Inflammatory macrophage (primary cell): ENCODE measurements at places on chromosomes 11 and 22.

GRCh38 chr11:123576501-123576900 lies 77.9 kb downstream of the SCN3B start:
- DNase-seq, result no peak

- DNase-seq, result no peak
Measured at GRCh38 chr11:133337193-133337592, 195.1 kb downstream of the OPCML start.

- no peak for DNase-seq
Measured at GRCh38 chr11:35786188-35786587, 123.6 kb downstream of the TRIM44 start.

GRCh38 chr11:2771758-2772466 lies 72.1 kb upstream of the KCNQ1OT1 start:
- no peak for DNase-seq

DNA sequence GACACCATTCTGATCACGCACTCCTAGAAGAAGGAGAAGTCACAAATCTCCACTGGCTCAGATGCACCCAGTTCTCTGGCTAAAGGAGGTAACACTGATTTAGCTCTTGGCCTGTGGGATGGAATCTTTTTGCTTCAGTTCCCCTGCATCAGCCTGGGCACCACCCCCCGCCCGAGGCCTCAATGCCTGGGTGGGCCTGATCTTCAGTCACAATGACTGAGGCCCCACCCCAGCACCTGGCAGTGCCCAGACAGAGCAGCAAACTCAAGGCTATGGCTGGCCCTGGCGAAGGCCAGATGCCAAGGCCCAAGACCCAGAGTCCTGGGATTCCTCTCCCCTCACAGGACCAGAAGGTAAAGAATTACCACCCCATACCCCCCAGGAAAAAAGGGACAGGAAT lies 5.0 kb downstream of the CYB561A3 start:
- DNase-seq, result no peak

DNA sequence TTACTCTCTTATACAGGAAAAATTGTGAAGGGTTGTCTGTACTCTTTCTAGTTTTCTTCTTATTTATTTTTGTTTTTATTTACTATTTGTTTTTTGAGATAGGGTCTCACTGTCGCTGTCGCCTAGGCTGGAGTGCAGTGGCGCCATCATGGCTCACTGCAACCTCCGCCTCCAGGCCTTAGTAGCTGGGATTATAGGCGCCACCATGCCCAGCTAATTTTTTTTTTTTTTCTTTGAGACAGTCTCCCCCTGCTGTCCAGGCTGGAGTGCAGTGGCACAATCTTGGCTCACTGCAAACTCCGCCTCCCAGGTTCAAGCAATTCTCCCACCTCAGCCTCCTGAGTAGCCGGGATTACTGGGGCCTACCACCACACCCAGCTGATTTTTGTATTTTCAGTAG lies 18.4 kb downstream of the CUL5 start:
- no peak for DNase-seq

DNA sequence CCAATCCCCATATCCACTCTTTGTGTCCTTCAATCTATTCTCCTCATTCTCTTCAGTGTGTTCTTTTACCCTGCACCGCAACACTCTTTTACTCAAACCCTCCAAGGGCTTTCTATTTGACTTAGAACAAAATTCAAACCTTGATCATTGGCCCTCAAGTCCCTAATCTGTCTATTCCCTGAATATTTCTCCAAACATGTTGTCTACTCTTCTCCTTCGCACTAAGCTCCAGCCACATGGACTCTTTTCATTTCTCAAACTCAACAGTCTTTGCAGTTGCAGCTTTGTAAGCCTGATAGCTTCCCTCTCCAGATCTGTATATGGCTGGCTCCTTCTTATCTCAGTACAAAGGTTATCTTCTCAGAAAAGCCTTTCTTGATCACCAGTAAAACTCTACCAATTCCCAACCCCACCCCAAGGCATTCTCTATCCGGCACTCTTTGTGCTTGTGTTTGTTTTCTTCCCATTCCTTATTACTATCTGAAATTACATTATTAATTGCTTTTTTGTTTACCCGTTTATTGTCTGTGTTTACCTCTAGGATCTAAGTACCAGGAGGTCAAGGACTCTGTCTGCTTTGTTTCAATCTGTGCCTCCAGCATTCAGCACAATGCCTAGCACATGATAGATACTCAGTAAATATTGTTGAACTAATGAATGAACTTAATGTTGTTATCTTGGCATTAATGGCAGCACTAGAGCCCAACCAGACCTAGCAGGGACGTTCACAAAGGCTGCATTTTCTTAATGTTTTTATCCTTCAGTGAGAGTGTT lies 147.4 kb downstream of the BBOX1 start:
- DNase-seq, result no peak

DNA sequence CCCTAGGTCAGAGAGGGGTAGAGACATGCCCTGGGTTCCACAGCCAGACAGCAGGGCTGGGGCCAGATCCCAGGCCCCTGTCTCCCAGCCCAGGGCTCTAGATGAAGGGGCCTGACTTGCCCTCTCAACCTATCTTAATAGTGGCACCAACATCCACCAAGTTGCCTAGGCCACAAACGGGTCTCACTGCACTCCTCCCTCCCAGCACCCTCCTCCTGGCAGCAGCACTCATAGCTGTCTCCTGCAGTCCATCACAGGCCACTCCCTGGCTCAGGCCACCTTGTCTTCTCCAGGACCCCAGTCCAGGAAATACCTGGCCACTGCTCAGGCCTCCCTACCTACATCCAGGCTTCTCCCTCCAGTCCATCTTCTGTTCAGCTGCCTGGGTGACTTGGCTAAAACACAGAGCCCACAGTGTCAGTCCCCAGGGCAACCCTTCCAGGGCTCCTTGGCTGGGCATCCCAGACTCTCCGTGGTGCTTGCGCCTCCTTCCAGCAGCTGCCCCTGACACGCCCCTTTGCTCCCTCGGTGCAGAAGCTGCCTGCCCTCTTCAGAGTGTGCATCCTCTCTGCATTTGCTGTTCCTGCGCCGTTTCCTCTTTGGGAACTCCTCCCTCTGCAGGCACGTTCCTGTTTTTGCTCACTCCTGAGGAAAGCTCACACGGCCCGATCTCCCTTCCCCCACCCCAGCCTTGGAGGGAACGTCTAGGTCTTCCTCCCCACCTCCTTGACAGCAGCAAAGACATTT lies 40.5 kb downstream of the LRRC32 start:
- peak; percentile 79 for DNase-seq

- DNase-seq, result no peak
Measured at GRCh38 chr22:37291559-37292298, 9.4 kb downstream of the CYTH4 start.

DNA sequence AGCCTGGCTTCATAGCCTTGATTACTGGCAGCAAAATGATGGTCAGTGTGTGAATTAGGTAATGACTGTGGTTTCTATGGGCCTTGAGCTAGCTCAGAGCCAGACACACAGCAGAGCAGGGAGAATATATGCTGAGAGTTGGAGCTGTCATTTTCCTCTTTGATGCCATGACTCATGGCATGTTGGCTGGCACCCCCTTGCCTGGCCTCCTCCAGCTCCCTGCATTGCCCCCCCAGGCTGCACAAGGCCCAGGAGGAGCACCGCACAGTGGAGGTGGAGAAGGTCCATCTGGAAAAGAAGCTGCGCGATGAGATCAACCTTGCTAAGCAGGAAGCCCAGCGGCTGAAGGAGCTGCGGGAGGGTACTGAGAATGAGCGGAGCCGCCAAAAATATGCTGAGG lies 20.3 kb upstream of the RRM1 start:
- no peak for DNase-seq
